ENCODE measurements at places on chromosomes 3 and 15.

GRCh38 chr3:184169896-184170875, 4.5 kb upstream of the AP2M1 start:
- DNase-seq, result no peak

GRCh38 chr3:72220946-72221345, 436.0 kb upstream of the PROK2 start:
- DNase-seq, result no peak

DNA sequence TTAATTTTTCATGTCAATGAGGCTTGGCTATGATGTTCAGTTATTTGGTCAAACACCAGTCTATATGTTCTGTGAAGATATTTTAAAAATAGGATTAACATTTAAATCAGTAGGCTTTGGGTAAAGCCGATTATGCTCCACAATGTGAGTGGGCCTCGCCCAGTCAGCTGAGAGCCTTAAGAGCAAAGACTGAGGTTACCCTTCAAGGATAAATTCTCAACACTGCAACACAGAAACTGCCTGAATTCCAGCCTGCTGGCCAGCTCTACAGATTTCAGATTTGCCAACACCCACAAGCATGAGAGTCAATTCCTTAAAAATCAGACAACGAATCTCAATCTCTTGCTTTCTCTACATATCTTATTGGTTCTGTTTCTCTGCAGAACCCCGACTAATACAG, 188.3 kb downstream of the PLCH1 start:
- DNase-seq, result no peak

DNA sequence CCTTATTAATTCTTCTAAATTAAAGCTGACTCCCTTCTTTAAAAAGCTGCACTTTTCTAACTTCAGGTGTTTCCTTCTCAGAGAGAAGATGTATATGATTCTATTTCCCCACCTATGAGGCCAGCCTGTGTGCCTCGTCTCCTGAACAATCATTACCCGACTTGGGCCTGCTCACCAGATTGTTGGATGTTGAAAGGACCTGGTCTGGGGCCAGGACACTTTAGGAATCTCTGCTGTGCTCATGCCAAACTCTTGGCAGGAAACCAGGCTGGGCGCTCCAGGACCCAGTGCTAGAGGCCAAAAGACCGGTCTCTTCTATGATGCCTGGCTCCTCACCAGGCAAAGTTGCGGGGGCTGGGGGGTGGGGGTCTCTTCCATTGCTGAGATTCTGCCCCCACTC, 16.9 kb upstream of the LRRC31 start:
- no peak for DNase-seq

DNA sequence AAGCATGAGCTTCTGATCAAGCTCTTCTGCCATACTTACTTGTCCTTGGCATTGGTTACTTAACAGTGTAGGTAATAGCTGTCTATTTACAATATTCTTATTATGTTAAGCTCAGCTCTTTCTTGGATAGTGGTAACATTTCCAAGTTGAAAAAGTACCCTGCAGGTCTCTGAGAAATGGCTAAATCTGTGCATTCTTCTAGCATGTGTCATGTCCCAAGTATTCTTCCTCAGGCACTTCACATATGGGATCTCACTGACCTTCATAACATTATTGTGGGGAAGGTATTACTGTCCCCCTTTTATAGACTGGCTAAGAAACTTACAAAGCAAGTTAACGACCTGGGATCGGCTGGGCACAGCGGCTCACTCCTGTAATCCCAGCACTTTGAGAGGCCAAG, 236.1 kb downstream of the RORA start:
- DNase-seq, result no peak

- DNase-seq, result no peak
Measured at GRCh38 chr3:52092271-52092660, 35.9 kb upstream of the DUSP7 start.

DNA sequence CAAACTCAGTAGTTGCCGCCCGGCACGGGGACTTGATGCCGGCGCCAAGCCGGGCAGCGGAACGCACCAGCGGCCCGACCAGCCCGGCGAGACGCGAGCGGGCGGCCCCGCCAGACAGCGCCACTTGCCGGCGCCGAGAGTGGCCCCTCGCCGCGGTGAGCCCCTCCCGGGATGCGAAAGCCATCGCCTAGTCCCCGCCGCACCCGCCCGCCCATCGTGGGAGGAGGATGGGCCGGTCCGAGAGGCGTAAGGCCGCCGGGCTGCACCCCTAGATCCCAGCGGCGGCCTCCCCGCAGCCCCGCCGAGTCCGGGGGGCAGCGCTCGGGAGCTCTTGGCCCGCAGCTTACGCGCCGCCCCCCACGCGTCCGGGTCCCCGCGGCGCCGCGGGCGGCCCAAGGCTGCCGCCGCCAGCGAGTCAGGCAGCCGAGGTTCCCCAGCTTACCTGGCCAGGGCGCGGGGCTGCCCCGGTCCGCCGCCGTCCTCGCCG, 609 bp downstream of the GOLGA8A start:
- peak; percentile 31 for DNase-seq

DNA sequence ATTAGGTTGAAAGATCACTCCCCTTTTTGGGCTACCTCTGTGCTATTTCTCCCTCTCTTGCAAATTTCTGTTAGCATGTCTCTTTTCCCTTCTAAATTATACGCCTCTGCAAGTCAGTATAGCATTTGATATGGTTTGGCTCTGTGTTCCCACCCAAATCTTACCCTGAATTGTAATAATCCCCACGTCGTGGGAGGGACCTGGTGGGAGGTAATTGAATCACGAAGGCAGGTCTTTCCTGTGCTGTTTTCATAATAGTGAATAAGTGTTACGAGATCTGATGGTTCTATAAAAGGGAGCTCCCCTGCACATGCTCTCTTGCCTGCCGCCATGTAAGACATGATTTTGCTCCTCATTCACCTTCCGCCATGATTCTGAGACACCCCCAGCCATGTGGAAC, 41.0 kb downstream of the TAMM41 start:
- no peak for DNase-seq

DNA sequence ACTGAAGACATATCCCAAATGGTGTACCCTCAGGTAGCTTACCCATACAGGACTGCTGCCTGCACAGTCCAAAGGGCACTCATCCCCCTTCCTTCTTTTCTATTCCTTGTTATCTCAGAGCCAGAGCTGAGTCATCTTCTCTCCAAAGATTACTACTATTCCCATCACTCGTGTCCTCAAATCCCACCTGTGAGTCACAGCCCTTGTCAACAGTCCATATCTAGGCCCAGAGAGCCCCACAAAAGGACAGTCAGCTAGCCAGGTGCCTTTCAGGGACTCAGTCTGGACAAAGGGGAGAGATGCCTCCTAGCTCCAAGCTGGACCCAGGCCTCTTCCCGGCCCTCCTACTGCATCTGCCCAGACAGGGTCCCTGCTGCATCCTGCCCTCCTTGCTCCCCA, 11.0 kb downstream of the PARP16 start:
- DNase-seq, result no peak

GRCh38 chr3:39978308-39978707, 168.9 kb downstream of the MYRIP start:
- DNase-seq, result no peak

DNA sequence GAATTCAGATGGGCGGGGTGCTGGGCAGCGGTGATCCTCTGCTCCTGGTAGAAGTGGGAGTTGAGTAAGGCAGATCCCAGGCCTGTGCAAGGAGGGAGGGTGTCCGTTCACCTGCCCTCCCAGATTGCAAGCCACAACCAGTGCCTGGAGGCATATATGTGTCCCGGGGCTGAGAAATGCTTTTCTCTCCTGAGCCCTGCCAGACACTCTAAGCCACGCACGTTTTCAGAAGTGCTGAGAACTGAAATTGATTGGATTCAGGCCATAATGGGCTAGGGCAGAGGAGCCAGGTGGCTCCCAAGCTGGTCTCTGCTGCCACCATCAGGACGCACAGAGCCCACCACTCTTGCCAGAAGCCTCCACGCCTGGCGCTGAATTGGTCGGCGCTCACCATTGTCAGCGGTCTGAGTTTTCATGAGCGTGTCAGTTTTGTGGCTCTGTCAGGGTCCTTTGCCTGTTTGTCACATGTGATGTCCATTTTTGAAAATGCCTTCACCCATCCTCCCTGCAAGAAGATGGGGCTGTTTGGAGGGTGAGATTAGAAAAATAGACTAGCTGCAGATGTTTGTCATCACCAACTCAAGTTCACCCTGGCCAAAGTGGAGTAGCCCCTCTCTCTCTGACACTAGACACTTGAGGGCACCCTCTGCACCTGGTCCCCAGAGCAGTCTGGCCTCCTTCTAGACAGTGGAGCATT, 15.4 kb upstream of the BFSP2 start:
- DNase-seq, result no peak

- no peak for DNase-seq
Measured at GRCh38 chr15:59166166-59166565, 40.5 kb upstream of the LDHAL6B start.

GRCh38 chr3:147361454-147362420, 44.6 kb downstream of the ZIC4 start:
- DNase-seq, result no peak

DNA sequence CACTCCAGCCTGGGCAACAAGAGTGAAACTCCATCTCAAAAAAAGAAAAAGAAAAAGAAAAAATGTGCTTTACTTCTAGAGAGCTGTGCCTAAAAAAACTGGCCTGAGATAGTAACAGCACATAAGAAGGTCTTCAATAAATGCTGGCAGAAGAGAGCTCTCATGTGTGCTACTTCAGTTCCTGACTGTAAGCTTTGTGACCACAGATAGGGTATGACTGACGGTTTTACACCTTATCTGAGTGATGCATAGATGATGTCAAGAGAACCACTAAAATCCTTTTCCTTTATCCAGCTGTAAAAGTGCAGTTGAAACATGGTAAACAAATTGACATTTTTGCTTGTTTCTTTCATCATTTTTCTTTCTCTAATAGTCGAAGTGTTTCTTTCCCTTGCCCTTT, 127.9 kb downstream of the C3orf70 start:
- DNase-seq, result no peak

DNA sequence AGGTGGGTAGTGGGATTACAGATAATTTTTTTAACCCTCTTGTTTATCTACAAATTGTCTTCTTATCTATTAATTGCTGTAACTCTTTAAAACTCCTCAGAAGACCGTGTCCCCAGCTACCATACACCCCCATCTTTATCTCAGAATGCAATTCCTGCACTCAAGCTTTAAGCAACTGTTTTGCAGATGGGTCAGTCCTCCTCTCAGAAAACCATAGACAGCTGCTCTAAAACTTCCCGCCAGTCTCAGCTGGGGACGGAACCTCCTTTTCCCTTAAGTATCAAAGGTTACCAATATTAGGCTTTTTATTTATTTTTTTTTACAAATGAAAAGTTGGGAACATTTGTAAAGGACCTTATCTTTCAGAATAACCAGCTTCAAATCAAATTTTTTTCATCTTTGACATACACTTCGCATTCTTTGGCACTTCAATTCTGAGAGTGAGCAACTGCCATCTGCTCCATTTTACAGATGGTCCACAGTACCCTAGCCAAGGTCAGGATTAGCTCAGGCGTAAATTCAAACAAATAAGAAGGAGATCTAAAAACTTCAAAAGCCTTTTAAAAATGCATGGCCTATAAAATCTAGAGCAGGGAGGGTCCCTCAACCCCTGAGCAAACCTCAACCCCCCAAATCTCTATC, 1.3 kb downstream of the GATM start:
- DNase-seq, result no peak

DNA sequence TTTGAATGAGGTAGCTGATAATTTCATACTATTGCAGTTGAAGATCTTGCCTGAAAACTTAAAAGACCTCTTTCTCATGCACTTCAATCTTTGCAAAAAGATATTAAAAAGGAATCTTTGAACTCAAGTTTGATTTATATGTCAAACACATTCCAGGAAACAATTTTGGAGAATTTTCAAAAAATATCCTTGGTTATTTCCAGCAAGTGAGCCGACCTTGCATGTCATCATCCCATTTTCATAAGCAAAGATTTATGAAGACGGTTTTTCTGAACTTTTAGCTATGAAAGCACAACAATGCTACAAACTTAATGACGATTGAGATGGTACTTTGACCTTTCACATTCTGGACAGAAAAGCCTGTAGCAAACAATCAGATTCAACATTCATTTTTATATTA, 95.6 kb downstream of the RFX7 start:
- DNase-seq, result no peak

DNA sequence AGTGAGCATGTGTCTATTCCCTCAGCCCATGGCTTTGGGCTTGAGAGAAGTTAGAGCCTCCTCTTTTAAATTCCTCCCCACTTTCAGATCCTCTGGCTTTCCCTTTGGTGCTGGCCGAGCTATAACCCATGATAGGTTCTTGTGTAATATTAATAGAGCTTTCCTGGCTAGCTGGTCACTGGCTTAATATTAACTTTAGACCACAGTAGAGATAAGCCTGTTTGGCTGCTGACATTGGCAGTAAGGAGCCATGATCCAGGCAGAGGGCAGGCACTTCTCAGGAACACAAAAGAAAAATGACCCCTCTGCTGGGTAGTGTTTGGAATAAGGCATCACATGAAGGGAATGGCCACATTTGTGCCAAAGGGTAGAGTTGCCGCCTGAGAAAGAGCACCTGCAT, 65.4 kb upstream of the UMPS start:
- no peak for DNase-seq

Data from CD4-positive, CD25-positive, alpha-beta regulatory T cell (primary cell).